Left cardiac atrium (tissue), 4 donors: ENCODE measurements at places on chromosomes 12 and 14. TPM values are rescaled to one million over a fixed set of nuclear protein-coding genes. Genes with fewer than 3 reads are reported as not detected.

The MGAT2 gene
- total RNA-seq, result 16.6 TPM

DNA sequence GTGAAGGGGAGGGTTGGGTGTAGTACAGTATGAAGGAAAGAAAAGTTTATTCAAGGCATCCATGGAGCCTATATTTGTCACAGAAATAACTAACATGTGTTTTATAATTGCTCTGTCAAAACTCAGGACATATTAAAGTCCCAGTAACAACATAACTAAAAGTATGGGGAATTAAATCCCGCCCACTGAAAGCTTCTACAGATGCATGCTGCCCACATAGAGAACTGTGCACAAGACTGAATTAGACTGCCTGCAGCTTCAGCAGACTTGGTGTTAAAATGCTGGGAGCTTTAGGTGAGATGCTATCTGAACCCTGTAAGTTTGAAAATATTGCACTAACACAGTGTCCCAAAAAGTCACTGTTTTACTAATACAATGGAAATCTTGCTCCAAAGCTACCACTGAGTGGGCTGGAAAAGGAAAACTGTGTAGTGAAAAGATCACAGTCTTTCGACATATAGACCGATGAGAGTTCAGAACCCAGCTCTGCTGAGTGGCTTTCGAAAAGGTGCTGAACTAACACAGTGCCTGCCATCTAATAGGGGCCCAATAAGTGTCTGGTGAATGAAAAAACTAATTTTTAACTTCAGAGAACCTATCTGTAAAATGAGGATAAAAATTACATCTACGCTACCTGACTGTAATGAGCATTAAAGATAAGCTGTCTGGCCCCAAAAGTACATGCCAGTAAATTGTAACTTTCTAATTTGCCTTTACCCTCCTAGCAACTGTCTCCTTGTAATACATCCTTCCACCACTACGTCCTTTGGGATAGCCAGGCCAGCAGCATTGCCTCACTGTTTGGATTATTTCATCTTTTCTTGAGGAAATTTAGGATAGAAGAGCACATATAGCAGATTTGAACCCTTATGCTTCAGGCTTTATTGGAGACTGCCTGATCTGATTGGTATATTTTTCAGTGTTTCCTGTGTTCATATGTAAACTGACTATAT is 237.6 kb downstream of the BCAT1 start:
- no peak for DNase-seq

DNA sequence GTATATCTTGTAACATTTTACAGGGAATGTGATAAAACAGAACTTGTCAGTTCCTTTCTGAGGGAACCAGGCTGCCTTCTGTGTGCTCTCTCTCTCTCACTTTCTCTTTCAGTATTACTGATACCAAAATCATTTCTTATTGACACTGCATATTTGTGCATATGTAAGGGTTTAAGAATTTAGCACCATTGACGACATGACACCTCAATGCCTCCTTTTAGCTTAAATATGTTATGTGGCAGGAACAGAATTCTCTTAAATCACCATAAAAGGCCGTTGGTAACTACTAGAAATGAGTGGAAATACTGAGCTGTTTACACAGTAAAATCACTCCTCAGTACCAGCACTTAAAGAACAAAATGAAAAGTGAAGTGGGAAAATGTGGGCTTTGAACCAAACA is 457.7 kb upstream of the SYT1 start:
- DNase-seq, result no peak

The TRHDE gene
- 6.2 TPM for total RNA-seq

The C12orf50 gene
- not detected for total RNA-seq

GRCh38 chr14:52078095-52078531 is 9.3 kb upstream of the NID2 start:
- no peak for DNase-seq

- no peak for DNase-seq
These were observed 51.4 kb downstream of the TMEM132C start for GRCh38 chr12:128318341-128318740.

- DNase-seq, result no peak
These were observed 143.3 kb upstream of the BCL2L14 start for GRCh38 chr12:11927286-11927935.

The CKB gene
- 412 TPM for total RNA-seq

DNA sequence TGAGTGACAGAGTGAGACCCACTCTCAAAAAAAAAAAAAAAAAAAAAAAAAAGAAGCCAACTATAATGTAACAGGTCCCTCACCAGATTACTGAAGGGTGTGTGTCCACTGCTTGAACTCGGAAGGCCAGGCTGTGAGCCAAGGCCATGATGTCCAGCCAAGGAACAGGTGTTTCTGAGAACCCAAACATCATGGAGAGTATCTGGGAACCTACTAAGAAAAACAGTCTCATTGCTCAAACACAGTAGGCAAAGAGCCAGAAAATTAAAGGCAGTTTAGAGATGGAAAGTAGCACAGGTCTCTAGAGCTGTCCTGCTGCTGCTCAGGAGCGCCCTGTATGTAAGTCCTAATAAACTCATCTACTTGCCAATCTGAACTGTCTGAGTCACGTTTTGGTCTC is 12.5 kb upstream of the MAP4K5 start:
- DNase-seq, result no peak

The REM2 gene
- not detected for total RNA-seq

The UBE3B gene
- total RNA-seq, result 40.4 TPM

DNA sequence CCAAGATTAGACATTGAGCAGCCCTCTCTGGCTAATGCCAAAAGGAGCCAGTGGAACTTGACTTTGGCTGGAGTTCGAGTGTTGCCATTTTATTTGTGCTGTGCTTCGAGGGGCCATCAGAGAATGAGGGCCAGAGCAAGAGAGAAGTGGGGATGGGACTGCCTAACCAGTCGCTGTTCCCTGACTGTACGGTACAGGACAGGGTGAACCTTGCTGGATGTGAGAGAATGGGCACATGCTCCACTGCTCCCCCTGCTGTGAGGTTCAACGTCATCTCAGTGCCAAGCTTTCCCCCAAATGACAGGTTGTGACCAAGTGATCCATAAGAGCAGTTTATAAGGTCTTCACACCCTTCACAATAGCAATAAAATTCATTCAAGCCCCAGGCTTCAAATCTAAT is 55.1 kb upstream of the BCL11B start:
- DNase-seq, result no peak

The KRT5 gene
- total RNA-seq, result 4.6 TPM

- no peak for DNase-seq
These were observed 215.9 kb upstream of the HMGA2 start for GRCh38 chr12:65608319-65608916.

DNA sequence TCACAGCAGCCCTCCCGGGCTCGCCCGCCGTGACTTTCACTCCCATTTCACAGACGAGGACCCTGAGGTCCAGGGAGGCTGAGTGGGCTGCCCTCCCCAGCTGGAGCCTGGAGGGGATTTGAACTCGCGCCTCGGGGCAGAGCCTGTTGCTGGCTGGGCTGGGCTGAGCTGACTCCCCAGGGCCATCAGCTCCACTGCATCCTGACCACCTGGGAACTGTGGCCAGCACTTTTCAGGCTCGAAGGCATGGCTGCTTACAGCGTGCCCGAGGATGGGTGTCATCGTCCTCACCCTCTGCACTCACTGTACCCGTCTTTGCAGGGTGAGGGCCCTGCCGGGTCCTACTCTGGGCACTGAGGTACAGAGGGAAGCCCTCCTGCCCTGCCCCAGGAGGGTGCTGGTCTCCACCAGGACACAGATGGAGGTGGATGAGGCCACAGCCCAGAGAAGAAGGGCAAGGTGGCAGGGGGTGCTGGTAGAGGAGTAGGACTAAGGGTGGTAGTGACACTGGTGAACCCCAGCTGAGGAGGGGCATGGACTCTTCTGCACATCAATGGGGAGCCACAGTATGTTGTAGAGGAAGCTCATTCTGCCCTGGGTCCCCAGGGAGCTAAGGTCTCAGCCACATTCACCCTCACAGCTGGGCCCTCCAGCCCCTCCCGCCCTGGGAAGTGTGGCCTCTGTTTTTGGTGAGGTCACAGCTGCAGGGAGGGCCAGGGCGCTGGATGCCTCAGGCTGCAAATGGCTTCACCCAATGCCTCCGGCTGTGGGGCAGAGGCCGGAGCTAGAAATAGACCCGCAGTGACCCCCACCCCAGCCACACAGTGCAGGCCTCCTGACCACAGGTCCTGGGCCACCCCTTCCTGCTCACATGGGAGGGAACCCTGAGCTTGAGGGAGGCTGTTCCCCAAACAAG is 365.1 kb upstream of the SFSWAP start:
- DNase-seq, result no peak

DNA sequence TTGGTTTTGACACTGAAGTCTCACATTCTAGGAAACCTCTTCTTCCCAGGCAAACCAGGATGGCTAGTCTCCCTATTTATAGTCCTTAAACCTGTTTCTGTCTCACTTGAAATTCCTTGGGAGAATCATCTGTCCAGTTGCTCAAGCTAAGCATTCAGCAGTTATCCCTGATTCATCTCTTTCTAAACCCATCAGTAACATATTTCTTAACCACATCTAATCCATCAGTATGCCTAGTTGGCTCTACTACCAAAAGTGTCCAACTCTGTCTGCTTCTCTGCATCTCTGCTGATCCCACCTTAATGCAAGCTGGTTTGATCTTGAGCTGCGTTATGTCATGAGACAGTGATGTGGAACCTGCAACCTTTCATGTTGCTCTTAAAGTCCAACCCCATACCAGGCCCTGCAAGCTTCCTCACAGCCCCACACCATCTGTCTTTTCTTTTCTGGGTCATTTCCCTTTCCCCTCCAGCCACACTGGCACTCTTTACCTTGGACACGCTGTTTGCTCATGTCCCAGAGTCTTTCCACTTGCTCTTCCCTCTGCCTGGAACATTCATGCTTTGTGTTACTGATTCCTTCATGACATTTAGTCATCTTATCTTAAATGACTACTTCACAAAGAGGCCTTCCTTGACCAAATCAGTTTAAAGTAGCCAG is 380.8 kb upstream of the RGS6 start:
- DNase-seq, result no peak

DNA sequence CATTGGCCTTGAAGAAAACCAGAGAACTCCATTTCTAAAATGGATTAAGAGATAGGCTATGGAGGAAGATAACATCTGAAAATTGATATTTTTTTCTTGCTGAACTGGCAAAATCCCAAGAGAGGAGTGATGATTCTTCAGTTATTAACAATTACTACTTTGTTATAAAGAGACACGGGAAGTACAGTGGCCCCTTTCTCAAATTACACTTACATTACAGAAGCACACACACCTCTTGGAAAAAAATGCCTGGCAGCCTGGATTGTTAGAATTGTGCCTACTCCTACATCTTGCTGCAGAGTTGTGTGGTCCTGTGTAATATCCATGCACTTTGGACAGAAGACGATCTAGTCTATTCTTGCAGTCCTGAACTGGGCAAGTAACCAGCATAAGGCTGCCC is 71.7 kb downstream of the TGFB3 start:
- DNase-seq, result no peak

DNA sequence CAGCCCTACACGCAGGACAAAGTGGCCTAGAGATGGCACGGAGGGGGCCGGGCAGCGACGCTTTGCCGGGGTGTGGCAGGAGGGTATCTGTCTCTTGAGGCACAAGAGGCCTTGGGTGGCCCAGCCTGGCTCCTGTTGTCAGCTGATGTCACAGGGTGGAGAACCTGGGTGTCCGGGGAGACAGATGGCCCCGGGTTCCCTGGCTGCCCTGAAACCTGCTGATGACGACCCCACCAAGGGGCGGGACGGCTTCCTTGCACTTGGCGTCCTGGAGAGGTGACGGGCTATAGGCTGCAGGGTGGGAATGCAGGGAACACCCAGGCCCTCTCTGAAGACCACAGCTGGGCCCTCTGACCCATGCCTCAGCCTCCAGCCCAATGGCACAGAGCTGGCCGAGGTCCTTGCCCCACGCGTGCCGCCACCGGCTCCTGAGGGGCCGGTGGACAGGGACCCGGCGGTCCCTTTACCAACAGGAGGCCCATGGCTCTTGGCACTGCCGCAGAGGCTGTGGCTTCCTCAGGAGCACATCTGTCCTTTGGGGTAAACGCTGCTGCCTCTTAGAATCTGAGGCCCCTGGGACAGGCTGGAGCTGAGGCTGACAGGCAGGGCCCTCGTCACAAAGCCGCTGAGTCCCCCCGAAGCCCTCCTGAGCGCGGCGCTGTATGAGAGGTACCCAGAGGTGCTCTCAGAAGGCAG is 16.4 kb downstream of the TRMT61A start:
- DNase-seq, result peak; percentile 22

The ABCD2 gene
- 8.0 TPM for total RNA-seq

DNA sequence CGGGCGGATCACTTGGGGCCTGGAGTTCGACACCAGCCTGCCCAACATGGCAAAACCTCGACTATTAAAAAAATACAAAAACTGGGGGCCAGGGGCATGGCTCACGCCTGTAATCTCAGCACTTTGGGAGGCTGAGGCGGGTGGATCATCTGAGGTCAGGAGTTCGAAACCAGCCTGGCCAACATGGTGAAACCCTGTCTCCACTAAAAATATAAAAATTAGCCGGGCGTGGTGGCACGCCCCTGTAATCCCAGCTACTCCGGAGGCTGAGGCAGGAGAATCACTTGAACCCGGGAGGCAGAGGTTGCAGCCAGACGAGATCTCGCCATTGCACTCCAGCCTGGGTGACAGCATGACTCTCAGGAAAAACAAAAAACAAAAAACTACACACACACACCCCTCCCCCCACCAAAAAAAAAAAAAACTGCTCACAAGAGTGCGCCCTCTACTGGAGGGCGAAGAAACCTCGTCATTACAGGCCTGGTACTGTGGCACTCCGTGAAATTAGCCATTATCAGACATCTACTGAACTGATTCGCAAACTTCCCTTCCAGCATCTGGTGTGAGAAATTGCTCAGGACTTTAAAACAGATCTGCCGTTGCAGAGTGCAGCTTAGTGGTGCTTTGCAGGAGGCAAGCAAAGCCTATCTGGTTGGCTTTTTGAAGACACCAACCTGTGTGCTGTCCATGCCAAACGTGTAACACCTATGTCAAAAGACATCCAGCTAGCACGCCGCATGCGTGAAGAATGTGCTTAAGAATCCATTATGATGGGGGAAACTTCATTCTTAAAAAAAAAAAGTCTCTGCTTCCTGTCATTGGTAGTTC is 7.7 kb downstream of the PPP1R3E start:
- DNase-seq, result peak; percentile 54

DNA sequence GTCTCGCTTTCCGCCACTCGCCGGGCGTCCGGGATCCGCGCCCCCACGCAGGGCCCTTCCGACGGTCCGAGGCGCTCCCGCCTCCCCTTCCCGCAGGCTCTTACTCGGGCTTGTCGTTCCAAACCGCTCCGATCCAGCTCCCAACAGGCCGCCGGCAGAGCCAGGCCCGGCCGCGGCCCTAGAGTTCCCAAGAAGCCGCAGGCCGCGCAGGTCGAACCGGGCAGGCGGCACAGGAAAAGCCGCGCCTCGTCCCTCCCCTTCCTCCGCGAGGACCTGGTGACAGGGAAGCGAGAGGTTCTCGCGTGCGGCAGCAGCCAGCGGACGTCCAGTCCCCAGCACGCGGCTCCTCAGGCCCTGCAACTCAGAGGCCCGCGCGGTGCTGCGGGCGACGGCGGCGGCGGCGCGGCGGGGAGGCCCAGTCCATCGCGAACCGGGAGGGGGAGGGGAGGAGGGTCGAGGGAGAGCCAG is 272 bp downstream of the HECTD1 start:
- no peak for DNase-seq

GRCh38 chr12:98701166-98701565 is 56.1 kb downstream of the APAF1 start:
- no peak for DNase-seq

- DNase-seq, result no peak
These were observed 1277.6 kb downstream of the AACS start for GRCh38 chr12:126342866-126343265.

GRCh38 chr14:67387195-67387594 is 24.8 kb downstream of the PLEK2 start:
- DNase-seq, result no peak

GRCh38 chr12:67148265-67148664 is 120.9 kb upstream of the CAND1 start:
- DNase-seq, result no peak

GRCh38 chr12:10073261-10073660 is 25.5 kb downstream of the CLEC1A start:
- no peak for DNase-seq

The SERPINA5 gene
- 13.8 TPM for total RNA-seq
